ENCODE measurements at places on chromosomes 1 and 21. TPM values are rescaled to one million over a fixed set of nuclear protein-coding genes. Genes with fewer than 3 reads are reported as not detected.

Gene NUP210L
- not detected for total RNA-seq

- no peak for DNase-seq
These were observed 33.1 kb downstream of the TRIM67 start for GRCh38 chr1:231194843-231195516.

DNA sequence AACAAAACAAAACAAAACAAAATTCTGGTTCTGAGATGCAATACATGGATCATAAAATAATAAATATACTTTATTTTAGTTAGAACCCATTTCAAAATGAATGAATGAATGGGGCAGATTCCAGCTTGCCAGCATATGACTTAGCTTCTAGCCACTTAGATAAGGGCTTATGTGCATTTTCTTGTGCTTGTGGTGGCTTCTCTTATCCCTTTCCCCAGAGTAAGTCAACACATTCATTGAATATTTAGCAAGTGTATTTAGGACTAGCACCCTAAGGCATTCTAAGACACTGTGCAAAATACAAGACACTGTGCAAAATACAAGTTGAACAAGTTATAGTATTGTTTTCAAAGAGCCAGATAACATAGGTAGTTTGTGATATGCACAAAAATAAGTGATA lies 4.7 kb downstream of the ADIPOR1 start:
- no peak for DNase-seq

DNA sequence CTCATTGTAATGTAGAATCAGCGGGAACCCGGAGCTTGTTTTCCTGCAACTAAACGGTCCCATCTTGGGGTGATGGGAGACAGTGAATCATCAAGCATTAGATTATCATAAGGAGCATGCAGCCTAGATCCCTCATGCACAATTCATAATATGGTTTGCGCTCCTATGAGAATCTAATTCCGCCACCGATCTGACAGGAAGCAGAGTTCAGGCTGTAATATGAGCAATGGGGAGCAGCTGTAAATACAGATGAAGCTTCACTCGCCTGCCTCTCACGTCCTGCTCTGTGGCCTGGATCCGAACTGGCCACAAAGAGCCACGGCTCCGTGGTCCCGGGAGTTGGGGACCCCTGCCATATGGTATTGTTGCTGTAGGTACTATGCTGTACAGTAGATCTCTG lies 1.6 kb downstream of the IFI44 start:
- no peak for DNase-seq

DNA sequence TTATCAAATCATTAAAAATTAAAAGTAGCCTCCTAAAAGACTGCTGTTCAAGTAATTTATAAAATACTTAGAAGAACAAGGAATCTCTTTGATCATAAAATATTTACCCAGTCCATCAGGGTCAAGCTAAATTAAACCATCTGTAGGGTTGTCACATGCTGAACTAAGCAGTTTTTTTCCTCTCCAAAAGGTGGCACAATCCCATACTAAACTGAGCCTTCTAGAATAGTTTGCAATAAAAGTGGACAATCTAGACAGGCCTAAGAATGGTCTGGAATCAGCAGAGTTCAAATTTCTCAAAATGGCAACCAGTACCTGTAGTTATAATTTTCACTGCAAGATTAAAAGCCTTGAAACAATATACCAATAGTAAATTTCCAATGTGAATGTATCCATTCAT lies 194.8 kb downstream of the EIF4G3 start:
- no peak for DNase-seq

- DNase-seq = no peak
These were observed 40.7 kb upstream of the DHCR24 start for GRCh38 chr1:54927472-54928240.

Gene FCRL6
- total RNA-seq = not detected

Gene WDR3
- 37.3 TPM for total RNA-seq

Gene HTR1D
- not detected for total RNA-seq

Gene RNF186
- total RNA-seq = not detected

DNA sequence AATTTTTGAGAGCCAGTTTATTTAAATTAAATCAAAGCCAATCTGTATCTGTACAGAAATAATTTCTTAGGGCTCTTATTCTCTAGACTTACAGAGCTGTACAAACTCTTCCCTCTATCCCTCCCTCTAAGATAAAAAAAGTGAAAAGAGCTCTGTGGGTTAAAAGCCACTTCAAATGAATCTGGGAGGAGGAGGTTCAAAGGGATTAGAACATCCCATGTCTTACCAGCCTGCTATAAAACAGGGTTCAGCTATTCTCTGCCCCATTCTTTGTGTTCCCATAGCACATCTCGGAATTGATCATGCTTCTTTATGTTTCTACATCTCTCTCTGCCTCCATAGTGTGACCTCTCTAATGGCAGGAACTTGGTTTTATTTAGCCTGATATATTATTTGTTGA lies 19.4 kb downstream of the KIAA0319L start:
- no peak for DNase-seq

Gene FMO3
- not detected for total RNA-seq

DNA sequence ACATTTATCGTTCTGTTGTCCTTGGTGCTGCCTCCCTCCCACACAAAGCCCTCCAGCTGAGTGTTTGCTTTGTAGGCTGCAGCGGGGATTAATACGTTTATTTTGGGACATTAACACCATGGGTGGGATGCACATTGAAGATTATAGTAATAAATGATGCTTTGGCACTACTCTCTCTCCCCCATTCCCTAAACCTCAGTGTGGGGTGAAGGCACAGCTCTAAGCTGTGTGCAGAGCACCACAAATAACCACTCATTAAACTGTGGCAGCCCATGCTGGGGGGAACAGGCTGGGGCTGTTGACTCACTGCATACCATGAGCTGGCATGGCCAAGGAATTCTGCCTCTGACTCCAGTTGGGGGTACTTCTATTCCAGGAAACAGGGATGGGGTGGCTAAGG lies 7.7 kb downstream of the PCP4L1 start:
- no peak for DNase-seq

DNA sequence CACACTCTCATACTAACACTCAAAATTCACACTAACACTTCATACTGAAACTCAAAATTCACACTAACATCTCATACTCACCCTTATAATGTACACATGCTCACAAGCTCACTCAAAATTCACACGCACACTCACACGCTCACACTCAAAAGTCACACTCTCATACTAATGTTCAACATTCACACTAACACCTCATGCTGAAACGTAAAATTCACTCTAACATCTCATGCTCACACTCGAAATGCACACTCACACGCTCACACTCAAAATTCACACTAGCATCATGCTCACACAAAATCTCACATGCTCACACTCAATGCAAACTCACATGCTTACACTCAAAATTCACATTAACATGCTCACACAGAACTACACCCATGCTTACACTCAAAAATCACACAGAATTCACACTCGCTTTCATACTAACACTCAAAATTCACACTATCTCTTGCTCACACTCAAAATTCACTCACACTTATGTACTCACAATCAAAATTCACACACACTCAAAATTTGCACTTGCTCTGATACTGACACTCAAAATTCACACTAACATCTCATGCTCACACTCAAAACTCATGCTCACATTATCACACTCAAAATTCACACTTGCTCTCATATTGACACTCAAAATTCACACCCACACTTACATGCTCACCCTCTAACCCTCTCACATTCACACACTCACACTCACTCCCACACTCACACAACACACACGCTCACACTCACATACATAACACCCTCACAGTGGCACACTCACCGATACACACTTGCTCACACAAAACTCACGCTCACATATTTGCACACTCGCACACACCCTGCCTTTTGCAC lies 264.4 kb upstream of the VAMP3 start:
- DNase-seq = no peak

Data from Karpas-422 (cell line).